ENCODE measurements at places on chromosomes 6 and 20.

DNA sequence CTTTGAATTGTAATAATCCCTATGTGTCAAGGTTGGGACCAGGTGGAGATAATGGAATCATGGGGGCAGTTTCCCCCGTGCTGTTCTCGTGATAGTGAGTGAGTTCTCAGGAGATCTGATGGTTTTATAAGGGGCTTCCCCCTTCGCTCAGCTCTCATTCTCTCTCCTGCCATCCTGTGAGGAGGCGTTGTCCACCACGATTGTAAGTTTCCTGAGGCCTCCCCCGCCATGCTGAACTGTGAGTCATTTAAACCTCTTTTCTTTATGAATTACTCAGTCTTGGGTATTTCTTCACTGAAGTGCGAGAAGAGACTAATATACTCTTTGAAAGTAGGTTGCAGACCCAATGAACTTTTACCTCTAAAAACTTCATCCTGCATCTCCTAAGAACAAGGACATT is 39.2 kb upstream of the KCNG1 start:
- DNase-seq = no peak

GRCh38 chr6:17591287-17591686 is 8.8 kb upstream of the FAM8A1 start:
- DNase-seq = no peak

- DNase-seq = peak; percentile 79
These were observed 7.2 kb downstream of the HEBP2 start for GRCh38 chr6:138410972-138411880.

- no peak for DNase-seq
These were observed 8.1 kb downstream of the FYN start for GRCh38 chr6:111865049-111865585.

DNA sequence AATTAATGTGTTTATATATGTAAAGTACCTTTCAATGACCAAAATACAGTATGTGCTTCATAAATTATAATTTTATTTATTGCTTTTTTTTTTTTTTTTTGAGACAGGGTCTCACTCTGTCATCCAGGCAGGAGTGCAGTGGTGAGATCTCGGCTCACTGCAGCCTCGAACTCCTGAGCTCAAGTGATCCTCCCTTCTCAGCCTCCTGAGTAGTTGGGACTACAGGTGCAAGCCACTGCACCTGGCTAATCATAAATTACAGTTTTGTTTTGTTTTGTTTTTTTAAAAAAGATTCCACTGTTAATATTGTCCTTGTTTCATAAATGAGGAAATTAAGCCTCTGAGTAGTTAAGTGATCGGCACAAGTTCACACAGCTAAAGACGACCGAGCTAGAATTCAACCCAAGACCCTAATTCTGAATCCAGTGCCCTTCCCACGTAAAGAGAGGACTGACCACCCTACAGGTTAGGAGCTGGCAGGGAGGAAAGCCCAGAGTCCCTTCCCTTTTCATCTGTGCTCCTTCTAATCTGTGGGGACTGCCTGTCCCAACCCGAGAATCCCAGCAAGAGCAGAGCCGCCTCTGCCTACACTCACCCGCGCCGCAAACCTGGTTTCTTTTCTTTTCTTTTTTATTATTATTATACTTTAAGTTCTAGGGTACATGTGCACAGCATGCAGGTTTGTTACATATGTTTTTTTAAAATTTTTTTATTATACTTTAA is 8.5 kb upstream of the GDF5 start:
- no peak for DNase-seq

- peak; percentile 6 for DNase-seq
These were observed 94.7 kb downstream of the ANKRD6 start for GRCh38 chr6:89527634-89528033.

DNA sequence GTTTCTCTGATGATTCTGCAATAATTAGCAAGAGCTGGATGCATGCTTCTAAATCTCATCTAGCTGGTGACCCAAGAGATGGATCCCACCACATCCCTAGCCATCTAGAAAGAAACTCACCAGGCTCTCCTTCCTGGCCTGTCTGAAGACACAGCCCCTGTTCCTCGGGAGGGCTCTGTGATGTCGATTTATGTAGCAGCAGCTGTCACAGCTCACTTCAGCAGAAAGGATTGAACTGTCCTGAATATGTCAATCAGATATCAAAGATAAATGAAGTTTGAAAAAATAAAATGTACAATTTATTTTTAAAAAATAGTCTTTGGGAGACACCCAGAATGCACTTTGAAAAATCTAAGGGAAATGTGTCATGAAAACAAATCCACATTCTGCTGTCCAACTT is 67.3 kb upstream of the TSHZ2 start:
- no peak for DNase-seq

DNA sequence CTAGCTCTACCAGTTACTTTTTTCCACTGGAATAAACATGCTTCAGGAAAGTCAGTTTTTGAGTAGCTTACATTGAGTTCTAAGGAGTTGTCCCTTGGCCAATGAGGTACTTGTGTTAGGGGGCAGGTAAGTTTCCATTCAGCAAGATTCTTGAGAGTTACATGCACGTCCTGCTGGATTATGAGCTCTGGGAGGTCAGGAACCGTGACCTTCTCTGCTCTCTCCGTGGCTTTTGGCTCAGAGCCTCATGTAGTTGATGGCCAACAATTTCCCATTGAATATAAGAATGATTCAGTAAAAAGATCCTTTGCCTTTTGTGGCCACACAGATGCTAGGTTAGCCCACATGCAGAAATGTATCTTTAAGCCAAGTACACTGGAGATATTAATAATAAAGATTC is 181.8 kb upstream of the RALGAPA2 start:
- no peak for DNase-seq

DNA sequence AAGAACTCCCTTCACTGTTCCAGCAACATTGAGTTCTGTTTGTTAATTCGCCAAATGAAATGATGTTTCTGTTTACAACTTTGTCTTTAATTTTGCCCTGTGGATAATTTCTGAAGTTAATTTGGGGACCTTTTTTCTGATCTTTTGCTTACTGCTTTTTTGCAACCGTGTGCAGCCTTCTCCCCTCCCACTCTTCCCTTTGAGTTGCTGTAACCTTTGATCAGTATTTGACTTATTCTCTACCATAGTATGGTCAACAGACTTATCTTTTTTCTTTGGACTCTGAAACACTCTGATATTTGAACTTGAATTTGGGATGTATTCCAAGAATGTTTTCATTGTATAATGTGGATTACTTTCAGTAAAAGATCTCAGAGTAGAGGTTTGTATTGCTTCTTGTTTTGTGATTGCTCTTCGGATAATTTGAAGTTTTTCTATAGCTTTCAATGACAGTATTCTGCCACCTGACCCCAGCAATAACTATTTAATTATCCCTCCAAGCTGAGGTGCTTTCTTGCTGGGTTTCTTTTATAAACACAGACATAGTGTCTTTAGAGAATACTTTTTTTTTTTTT is 46.2 kb downstream of the LRRN4 start:
- no peak for DNase-seq

DNA sequence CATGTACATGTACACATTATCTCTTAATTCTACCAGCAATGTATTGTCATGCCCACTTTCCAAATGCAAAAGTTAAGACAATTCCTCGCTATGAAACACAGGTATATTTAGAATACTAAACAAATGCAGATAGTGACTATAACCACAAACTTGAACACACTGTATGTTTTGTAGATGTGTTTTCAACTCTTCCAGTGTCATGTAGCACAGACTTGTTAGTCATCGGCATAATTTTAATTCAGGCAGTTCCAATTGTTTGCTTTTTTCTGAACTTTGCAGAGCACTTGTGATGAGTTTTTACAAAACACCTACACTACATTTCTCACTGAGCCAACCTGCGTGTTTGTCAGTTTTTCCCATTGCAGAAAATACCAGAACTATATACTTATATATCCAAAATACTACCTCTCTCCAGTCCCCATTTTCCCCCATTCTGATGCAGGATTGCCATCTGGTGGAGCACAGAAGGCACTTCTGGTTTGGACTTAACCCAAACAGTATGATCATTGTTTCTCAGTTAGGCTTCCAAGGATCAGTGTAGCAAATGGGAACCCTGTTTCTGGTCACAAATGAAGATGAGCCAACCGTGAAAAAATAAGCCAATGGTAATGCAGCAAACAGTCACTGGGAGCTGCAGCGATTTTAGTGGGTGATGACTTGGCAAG is 143.4 kb downstream of the ADGRB3 start:
- DNase-seq = peak; percentile 71

GRCh38 chr20:47438464-47439381 is 63.0 kb upstream of the NCOA3 start:
- no peak for DNase-seq

GRCh38 chr6:21836277-21836676 is 242.7 kb downstream of the SOX4 start:
- DNase-seq = no peak

DNA sequence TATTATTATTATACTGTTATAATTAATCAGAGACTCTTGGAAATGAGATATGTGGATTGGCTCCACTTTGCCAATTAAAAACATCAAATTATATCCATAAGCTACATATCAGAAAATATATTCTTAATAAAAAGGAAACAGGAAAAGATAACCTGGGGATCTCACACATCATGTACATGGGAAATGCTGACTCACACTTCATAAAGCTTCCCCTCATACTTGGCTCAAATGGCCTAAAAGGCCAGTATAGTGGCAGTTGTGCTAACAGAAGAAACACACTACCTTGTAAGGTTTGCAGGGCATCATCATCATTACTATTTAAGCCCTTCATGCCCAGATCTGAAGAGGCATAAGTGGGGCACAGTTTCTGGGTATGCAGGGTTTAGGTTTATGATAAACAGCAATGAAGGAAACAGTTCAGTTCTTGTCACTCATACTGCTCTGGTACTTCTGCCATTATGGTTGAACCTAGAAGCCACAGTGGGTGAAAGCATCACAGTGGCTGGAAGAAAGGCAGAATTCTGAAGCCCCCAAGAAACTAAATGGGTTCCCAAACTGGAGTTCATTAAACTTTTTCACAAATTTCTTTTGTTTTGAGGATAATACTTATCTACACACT is 60.6 kb downstream of the BTBD9 start:
- DNase-seq = no peak

DNA sequence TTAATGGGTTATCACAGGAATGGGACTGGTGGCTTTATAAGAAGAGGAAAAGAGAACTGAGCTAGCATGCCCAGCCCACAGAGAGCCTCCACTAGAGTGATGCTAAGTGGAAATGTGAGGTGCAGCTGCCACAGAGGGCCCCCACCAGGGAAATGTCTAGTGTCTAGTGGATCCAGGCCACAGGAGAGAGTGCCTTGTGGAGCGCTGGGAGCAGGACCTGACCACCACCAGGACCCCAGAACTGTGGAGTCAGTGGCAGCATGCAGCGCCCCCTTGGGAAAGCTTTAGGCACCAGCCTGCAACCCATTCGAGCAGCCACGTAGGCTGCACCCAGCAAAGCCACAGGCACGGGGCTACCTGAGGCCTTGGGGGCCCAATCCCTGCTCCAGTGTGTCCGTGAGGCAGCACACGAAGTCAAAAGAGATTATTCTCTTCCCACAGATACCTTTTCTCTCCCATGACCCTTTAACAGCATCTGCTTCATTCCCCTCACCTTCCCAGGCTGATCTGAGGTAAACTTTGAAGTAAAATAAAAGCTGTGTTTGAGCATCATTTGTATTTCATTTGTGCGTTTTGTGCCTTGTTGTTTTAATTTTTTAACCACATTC is 4.4 kb downstream of the HLA-E start:
- no peak for DNase-seq

DNA sequence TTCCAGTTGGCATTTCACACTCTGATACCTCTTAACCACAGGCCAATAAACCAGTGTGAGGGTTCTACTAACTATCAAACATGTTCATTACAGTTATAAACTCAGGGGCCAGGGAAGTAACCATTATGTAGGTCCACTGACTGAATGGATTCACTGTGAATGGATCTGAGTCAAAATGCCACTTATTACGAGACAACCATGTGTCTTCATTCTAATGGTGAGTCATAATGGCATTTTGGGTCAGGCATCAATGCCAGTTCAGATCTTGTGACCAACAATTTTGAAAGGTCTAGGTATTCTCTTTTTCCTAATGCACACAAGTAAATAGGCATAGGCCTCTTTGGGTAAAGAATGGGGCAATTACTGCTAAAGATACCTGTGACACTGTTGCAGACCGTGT is 112.2 kb upstream of the HEY2 start:
- DNase-seq = no peak

DNA sequence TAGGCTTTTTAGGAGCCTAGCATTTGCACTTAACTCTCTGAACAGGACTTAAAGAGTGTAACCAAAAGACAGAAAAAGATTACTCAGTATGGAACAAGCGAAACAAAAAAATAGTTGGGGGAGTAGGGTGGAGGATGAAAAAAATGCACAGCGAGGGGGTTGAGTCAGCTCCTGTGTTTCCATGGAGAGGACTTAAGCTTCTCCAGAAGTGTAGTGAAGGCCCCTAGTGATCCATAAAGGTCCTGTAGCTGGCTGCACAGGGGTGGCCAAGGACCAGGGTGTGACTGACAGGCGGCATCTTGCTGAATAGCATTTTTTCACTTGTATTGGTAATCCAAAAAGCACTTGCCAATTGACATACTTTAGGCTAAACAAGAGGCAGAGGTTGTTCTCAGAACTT is 533.9 kb downstream of the RFPL4B start:
- peak; percentile 85 for DNase-seq

DNA sequence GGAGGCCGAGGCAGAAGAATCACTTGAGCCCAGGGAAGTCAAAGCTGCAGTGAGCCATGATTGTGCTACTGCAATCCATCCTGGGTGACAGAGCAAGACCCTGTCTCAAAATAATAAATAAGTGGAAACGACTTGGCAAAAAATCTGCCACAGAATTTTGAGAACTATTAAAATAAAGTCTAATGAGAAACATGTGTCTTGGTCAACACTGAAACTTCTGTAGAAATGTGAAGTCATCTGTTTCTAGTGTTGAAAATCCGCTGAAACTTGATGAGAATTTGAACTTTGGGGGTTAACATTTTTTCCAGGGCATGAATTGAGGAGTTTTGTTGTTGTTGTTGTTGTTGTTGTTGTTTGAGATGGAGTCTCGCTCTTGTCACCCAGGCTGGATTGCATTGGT is 29.0 kb upstream of the BCLAF1 start:
- DNase-seq = no peak

DNA sequence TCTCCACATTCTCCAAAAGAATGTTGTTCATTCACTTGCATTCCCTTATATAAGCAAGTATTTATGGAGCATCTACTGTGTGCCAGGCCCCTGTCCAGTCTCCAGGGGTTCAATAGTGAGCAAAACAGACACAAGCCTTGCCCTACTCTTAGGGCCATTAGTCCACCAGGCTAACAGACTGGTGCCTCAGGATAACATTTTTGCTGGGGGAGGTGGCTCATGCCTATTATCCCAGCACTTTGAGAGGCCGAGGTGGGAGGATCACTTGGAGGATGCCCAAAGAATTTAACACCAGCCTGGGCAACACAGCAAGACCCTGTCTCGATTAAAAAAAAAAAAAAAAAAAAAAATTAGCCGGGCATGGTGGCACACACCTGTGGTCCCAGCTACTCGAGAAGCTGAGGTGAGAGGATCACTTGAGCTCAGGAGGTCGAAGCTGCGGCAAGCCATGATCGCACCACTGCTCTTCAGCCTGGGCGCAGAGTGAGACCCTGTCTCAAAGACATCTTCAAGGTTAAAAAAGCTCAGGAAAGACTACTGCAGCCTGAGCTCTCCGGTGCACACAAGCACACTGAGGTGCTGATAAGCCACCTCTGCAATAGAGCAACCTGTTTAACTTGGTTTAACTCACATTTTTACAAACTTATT is 19.9 kb downstream of the CAPN11 start:
- no peak for DNase-seq
